ENCODE measurements at places on chromosomes 6 and 20. TPM values are rescaled to one million over a fixed set of nuclear protein-coding genes. Genes with fewer than 3 reads are reported as not detected.

- DNase-seq, result no peak
Observed at GRCh38 chr6:117909638-117910037, 2.6 kb downstream of the SLC35F1 start.

- DNase-seq, result no peak
Observed at GRCh38 chr6:130824978-130825694, 2.1 kb upstream of the SMLR1 start.

DNA sequence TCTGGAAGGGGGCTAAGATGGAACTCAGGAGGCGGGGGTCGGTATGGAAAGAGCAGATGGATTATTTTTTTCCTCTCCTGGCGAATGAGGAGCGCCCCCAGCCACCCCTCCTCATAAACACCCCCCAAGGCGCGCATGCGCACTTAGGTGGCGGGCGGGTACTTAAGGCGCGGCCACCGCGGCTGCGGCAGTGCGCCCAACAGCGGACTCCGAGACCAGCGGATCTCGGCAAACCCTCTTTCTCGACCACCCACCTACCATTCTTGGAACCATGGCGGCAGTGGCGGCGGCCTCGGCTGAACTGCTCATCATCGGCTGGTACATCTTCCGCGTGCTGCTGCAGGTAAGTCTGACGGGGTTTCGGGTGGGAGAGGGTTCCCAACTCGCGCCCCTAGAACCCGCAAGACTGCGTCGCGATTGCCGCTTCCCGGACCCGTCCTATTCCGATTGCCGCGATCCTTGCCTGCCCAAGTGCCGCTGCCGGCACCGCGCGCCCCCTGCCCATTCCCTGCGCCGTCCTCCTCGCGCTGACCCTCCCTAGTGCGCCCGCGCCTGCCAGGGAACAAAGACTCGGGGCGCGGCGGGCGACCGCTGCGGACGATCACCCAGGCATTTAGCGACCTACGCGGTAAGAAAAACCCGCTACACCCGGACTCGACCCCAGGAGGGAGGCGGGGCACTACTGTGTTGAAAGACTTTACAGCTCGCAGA lies at the start of gene NNAT:
TSS of gene NNAT (plus strand) at position 190 of the 711 bp plus-strand sequence. CDS start at position 272, 82 bp downstream.
- no peak for DNase-seq

- no peak for DNase-seq
Observed at GRCh38 chr6:101777646-101778045, 384.1 kb downstream of the GRIK2 start.

- no peak for DNase-seq
Observed at GRCh38 chr6:116108836-116109235, 8.2 kb downstream of the NT5DC1 start.

FOXA2 gene
- not detected for total RNA-seq

COL10A1 gene
- not detected for total RNA-seq

LGSN gene
- total RNA-seq, result not detected
